Uterus (tissue), 4 donors: ENCODE measurements at places on chromosomes 7 and 10. TPM values are rescaled to one million over a fixed set of nuclear protein-coding genes. Genes with fewer than 3 reads are reported as not detected.

DNA sequence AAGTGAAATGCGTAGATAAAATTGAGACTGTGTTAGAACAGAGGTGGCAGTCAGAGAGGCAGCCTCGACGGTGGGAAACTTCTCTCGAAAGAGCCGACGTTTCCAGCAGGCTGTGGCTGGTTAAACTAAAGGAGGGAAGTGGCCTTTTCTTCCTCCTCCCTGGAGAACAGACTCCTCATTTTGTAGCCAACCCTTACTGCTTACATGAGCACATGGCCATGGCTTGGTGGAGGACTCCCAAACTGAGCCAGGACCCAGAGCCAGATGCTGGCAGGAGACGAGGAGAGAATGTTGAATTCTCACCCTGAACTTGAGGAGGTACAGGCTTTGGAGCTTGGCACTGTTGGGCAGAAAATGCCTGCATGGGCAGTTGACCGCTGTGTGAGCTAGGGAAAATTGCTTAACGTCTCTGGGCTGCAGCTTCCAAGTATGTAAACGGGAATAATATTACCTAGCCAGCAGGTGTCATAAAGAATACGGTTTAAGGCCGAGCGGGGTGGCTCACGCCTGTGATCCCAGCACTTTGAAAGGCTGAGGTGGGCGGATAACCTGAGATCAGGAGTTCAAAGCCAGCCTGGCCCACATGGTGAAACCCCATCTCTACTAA is 24.5 kb downstream of the MMD2 start:
- H3K27ac ChIP-seq = no peak overlapping the region
- H3K36me3 ChIP-seq = no peaks in the 10 kb centered on the region
- H3K27me3 ChIP-seq = no peaks in the 10 kb centered on the region
- H3K4me3 ChIP-seq = no peak overlapping the region

DNA sequence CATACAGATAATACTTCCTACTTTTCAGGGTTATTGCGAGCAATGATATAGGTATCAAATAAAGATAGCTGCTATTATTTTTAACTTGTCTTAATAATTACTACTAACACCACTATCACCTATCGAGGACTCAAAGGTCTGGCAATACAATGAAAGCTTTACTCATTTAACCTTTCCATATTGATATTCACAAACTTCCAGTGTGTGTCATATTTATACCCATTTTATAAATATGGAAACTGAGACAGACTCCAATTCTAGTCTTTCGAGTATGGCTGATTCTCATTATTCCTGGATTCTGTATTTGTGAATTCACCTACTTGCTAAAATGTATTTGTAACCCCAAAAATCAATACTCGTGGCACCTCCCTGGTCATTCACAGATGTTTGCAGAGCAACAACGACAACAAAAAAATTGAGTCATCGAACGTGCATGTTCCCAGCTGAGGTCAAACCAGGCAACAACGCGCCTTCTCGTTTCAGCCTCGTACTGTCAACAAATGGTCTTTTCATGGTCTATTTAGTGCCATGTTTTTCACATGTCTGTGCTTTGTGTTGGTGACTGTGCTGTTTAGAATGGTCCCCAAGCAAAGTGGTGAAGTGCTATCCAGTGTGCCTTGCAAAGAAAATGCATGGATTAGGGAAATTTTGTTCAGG is 51.7 kb downstream of the SMURF1 start:
- H3K27ac ChIP-seq = no peak overlapping the region
- H3K4me3 ChIP-seq = no peak overlapping the region
- no peaks in the 10 kb centered on the region for H3K36me3 ChIP-seq
- H3K27me3 ChIP-seq = no peaks in the 10 kb centered on the region
- no peak for DNase-seq

GRCh38 chr7:27739301-27739908 is 557 bp upstream of the TAX1BP1 start:
- peak overlapping the region; percentile 95 for H3K4me3 ChIP-seq
- H3K36me3 ChIP-seq = no peaks in the 10 kb centered on the region
- DNase-seq = no peak
- peak overlapping the region; percentile 95 for H3K27ac ChIP-seq
- no peaks in the 10 kb centered on the region for H3K27me3 ChIP-seq

- no peaks in the 10 kb centered on the region for H3K27me3 ChIP-seq
- DNase-seq = no peak
- H3K4me3 ChIP-seq = peak overlapping the region; percentile 81
- no peaks in the 10 kb centered on the region for H3K4me1 ChIP-seq
These were observed 644 bp downstream of the BUD23 start for GRCh38 chr7:73683788-73684693.

DNA sequence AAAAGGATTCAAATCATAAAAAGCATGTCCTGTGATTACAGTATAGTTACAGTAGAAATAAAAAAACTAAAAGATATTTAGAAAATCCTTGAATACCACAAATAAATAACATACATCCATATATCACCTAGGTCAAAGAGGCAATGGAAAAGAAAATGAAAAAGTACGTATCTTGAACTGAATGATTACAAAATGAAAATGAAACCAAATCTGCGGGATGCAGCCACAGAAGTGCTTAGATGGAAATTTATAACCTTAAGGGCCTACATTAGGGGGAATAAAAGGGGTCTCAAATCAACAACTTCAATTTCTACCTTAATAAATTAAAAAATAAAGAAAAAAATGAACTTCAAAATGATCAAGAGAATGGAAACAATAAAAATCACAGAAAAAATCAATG is 879.0 kb upstream of the CELF2 start:
- no peaks in the 10 kb centered on the region for H3K27me3 ChIP-seq
- no peak for DNase-seq
- peak overlapping the region; percentile 19 for H3K4me3 ChIP-seq
- H3K4me1 ChIP-seq = no peaks in the 10 kb centered on the region

- no peaks in the 10 kb centered on the region for H3K27me3 ChIP-seq
- no peaks in the 10 kb centered on the region for H3K4me1 ChIP-seq
- no peak overlapping the region for H3K4me3 ChIP-seq
- H3K36me3 ChIP-seq = no peaks in the 10 kb centered on the region
- no peak overlapping the region for H3K27ac ChIP-seq
- no peak for DNase-seq
These were observed 92.3 kb upstream of the ELMO1 start for GRCh38 chr7:37540917-37541316.

Gene SEMA3C
- 371 TPM for total RNA-seq

DNA sequence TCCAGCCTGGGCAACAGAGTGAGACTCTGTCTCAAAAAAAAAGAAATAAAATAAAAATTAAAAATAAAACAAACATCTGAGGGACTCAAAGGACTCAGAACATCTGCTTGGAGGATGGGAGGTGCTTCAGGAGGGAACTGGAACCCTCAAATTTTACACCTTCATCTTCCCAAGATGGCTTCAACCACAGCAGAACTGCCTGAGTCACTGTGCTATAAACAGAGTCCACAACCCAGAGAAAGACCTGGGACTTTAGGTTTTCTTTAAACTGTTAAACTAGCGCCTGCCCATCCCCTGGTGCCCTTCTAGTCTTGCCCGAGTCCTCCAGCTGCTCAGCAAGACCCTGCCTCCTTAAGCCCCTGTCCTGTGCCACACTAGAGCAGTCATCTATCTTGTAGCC is 40.8 kb downstream of the RGS10 start:
- H3K27ac ChIP-seq = no peak overlapping the region
- no peaks in the 10 kb centered on the region for H3K4me1 ChIP-seq
- no peak for DNase-seq
- no peaks in the 10 kb centered on the region for H3K36me3 ChIP-seq
- no peak overlapping the region for H3K4me3 ChIP-seq

Gene TAS2R41
- total RNA-seq = not detected

Gene ADRB1
- total RNA-seq = not detected

- no peaks in the 10 kb centered on the region for H3K4me1 ChIP-seq
- DNase-seq = no peak
- no peaks in the 10 kb centered on the region for H3K27me3 ChIP-seq
- no peak overlapping the region for H3K27ac ChIP-seq
- H3K4me3 ChIP-seq = no peak overlapping the region
These were observed 708.3 kb downstream of the CCSER2 start for GRCh38 chr10:85036661-85037060.

DNA sequence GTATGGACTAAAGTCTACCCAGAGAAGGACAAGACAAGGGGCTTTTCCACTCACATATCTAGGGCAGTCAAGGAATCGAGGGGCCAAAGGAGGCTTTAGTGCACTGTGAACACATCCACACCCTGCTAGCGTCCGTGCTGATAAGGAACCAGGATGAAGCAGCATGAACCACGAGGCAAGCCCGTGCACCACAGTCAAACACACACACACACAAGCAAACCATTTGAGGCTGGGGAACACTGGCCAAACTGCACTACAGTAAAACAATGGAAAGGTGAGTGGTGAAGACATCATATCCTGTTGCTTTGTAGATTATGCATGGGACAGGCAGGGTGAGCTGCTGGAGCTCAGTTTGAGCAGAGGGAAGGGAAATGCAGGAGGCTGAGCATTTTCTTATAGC is 177.4 kb upstream of the CDCA7L start:
- no peaks in the 10 kb centered on the region for H3K4me1 ChIP-seq
- DNase-seq = no peak
- no peak overlapping the region for H3K4me3 ChIP-seq
- no peaks in the 10 kb centered on the region for H3K36me3 ChIP-seq

Gene CHRM2
- 0.49 TPM for total RNA-seq

- no peak overlapping the region for H3K4me3 ChIP-seq
- no peaks in the 10 kb centered on the region for H3K27me3 ChIP-seq
- no peak for DNase-seq
- no peak overlapping the region for H3K27ac ChIP-seq
- H3K4me1 ChIP-seq = no peaks in the 10 kb centered on the region
These were observed 86.2 kb downstream of the EBF3 start for GRCh38 chr10:129877773-129878371.

DNA sequence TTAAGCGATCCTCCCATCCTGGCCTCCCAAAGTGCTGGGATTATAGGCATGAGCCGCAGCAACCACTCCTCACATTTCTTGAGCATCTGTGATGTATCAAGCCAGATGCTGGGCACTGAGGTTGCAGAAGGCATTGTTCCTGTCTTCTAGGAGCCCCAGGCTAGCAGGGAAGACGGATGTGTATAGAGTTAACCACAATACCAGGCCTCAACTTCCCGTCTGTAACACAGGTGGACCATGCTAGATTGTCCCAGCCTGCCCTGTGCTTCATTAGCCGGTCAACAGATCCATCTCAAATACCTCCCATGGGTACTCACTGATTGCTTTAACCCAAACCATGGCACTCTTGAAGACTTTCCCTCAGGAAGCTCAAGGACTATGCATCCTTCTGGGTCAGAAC is 1.8 kb upstream of the CLDN4 start:
- H3K36me3 ChIP-seq = no peaks in the 10 kb centered on the region
- H3K27ac ChIP-seq = no peak overlapping the region
- H3K4me1 ChIP-seq = peaks cover 4% of the 10 kb centered on the region
- H3K4me3 ChIP-seq = no peak overlapping the region

GRCh38 chr10:91569522-91569921 is 63.3 kb downstream of the PPP1R3C start:
- no peaks in the 10 kb centered on the region for H3K27me3 ChIP-seq
- H3K36me3 ChIP-seq = no peaks in the 10 kb centered on the region
- no peak for DNase-seq
- no peak overlapping the region for H3K27ac ChIP-seq
- H3K4me1 ChIP-seq = no peaks in the 10 kb centered on the region
- H3K4me3 ChIP-seq = no peak overlapping the region

Gene TSPAN14
- 110 TPM for total RNA-seq

- no peaks in the 10 kb centered on the region for H3K4me1 ChIP-seq
- no peak overlapping the region for H3K27ac ChIP-seq
- H3K27me3 ChIP-seq = no peaks in the 10 kb centered on the region
- no peak for DNase-seq
- H3K36me3 ChIP-seq = no peaks in the 10 kb centered on the region
These were observed 115.2 kb downstream of the HIP1 start for GRCh38 chr7:75623390-75624133.

DNA sequence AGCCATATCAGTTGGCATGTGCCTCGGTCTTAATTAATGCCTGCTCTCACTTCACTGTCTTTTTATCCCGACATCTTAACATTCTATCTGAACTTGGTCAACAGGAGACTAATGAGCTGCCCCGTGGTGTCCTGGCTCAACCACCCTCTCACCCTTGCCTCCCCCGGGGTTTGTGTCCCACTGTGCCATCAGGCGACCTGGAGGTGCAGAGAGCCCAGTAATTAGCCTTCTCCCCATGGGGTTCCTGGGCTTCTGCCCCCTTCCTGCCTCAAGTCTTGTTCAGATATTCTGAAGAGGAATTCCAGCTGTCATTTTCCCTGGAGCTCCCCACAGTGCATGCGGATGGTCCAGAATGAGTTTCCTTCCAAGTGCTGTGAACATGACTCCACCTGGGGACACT is 10.1 kb upstream of the JAKMIP3 start:
- no peaks in the 10 kb centered on the region for H3K36me3 ChIP-seq
- no peaks in the 10 kb centered on the region for H3K4me1 ChIP-seq
- no peak for DNase-seq
- H3K27ac ChIP-seq = no peak overlapping the region
- no peaks in the 10 kb centered on the region for H3K27me3 ChIP-seq

GRCh38 chr10:113480851-113481502 is 71.9 kb upstream of the HABP2 start:
- no peaks in the 10 kb centered on the region for H3K4me1 ChIP-seq
- H3K36me3 ChIP-seq = no peaks in the 10 kb centered on the region
- no peak overlapping the region for H3K4me3 ChIP-seq
- no peak for DNase-seq
- no peak overlapping the region for H3K27ac ChIP-seq
- H3K27me3 ChIP-seq = no peaks in the 10 kb centered on the region

Gene SP8
- not detected for total RNA-seq

GRCh38 chr10:43230101-43230908 is 36.6 kb downstream of the RASGEF1A start:
- H3K36me3 ChIP-seq = no peaks in the 10 kb centered on the region
- no peak overlapping the region for H3K4me3 ChIP-seq
- no peaks in the 10 kb centered on the region for H3K4me1 ChIP-seq
- peaks cover 4% of the 10 kb centered on the region for H3K27me3 ChIP-seq
- no peak overlapping the region for H3K27ac ChIP-seq

DNA sequence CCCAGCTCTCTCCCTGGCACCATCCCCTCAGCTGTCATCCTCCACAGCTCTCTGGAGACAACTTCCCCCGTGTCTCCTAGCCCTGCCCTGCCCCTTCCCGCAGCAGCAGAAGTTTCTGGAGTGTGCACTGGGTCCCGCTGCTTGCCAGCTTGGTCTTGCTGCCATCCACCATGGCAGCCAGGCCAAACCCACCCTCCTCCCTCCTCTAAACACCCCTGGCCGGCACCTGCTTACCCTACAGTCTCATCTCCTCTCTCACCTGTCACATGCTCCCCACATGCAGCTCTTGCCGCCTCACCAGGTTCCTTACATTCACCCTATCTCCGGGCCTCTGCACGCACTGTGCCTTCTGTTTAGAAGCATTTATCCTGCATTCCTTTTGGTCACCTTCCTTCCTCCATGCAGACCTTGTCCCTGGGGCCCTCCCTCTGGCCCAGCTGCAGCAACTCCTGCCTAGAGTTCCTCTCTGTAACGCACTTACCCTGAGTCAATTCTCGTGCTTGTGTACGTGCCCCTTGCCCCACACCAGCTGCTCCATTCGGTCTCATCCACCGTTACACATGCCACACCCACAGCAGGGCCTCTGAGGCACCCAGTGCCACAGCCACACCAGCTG is 93.9 kb upstream of the RET start:
- H3K27me3 ChIP-seq = no peaks in the 10 kb centered on the region
- no peaks in the 10 kb centered on the region for H3K4me1 ChIP-seq
- no peak overlapping the region for H3K4me3 ChIP-seq
